NCI-H510A treated with DMSO at 0.1 percent for 48 hours (cell line): ENCODE measurements at places on chromosomes 5 and 9.

- peak; percentile 42 for DNase-seq
These were observed 28.1 kb upstream of the PIK3R1 start for GRCh38 chr5:68187268-68188055.

- no peak for DNase-seq
These were observed 103.5 kb downstream of the MAMDC2 start for GRCh38 chr9:70147196-70147595.

DNA sequence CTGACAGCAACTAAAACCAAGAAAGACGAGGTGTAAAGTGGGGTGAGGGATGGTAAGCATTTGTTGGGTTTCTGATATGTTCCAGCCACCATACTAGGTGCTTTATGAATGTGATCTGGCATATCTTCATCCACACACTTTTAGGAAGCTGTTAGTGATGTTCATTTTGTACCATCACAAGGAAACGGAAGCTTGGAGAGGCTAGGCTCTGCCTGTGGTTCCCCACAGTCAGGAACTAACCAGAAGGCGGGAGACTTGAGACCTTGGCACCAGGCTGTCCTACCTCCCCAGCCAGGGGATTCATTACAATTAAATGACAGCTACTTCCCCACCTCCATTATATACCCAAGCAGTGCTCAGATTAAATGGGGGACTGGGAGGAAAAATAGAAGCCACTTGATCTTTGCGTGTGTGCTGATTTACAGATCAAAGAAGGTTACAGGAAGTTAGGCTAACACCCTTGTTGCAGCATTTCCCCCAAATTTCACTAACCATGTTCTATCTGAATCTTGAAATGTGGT lies 43.0 kb downstream of the SFXN1 start:
- DNase-seq: no peak

GRCh38 chr9:68953771-68954170 lies 60.1 kb downstream of the PRKACG start:
- no peak for DNase-seq
